SK-N-SH (cell line): ENCODE measurements at places on chromosomes 13 and 19.

DNA sequence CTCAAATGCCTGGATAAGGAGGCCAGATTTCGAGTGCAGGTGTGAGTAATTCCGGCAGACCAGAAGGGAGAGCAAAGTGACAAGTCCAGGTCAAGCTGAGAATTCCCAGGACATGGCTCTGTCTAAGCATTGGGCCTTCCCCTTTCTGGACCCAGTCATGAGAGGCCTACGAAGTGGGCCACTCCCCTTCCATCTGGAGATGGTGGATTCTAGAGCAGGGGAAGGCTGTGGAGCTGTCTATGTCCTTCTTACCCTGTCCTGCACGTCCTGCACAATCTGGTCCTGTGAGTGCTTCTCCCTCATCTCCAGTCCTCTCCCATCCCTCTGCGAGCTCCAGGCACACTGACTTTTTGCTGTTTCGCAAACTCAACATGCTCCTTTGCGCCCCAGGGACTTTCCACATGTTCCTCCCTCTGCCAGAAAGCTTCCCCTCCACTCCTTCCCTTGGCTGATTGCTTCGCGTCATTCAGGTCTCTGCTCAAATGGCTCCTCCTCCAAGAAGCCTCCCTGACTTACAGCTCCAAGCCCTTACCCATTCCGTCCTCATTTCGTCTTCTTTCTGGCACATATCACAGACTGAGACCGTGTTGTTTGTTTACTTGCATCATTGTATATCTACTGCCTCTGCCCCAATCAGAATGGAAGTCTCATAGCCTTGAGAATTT, 193.2 kb downstream of the URI1 start:
- DNase-seq, result no peak

- DNase-seq, result peak; percentile 36
Observed at GRCh38 chr19:1765232-1765903, 12.1 kb downstream of the ONECUT3 start.

GRCh38 chr13:80359778-80360452, 19.0 kb upstream of the SPRY2 start:
- DNase-seq, result no peak

DNA sequence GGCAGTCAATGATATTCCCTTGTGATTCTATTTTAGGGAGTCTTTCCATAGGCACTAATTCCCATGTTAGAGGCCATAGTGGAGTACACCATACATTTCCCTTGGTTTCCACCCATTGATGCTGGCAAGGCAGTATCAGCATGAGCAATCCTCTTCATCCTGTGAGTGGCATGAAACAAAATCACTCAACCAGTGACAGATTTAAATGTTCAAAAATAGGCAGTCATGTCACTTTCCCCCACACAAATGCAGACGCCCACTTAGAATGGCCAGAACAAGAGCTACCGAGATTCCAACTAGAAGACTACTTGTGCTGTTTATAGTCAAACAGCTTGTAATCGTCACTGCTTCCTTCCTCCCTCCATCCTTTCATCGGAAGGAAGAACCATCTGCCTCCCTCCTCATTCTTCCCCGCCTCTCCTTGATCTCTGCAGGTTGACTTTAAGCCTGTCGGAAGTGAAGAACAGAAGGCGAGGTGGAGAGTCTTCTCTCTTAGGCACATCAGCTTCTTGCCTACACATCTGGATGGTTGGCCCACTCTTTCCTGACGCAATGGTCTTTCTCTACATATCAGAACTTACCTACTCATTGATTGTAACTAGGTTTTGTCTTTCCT, 22.6 kb downstream of the RASL11A start:
- no peak for DNase-seq

DNA sequence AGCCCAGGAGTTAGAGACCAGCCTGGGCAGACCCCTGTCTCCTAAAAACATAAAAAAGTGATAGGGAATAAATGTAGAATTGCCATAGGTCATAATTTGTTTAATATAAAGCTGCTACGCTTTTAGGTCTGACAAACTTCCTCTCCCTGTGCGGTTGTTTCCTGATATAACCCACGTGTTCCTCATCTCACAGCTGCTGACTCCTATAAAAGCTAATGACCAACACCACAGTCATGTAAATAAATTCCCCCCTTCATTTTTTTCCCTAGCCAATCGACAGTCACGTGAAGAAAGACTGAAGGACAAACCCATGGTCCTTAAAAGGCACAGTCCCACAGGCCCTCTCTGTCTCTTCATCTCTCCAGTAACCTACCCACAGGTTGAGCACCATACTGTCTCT, 27.5 kb downstream of the ZNF266 start:
- no peak for DNase-seq

GRCh38 chr19:4014541-4015491, 7.3 kb downstream of the PIAS4 start:
- DNase-seq, result peak; percentile 70

GRCh38 chr19:39969681-39970424, 1.1 kb upstream of the PSMC4 start:
- no peak for DNase-seq

- peak; percentile 53 for DNase-seq
Observed at GRCh38 chr19:50492303-50493052, 15.8 kb upstream of the GARIN5A start.

GRCh38 chr13:43298816-43299215, 275.4 kb downstream of the DNAJC15 start:
- DNase-seq, result no peak

DNA sequence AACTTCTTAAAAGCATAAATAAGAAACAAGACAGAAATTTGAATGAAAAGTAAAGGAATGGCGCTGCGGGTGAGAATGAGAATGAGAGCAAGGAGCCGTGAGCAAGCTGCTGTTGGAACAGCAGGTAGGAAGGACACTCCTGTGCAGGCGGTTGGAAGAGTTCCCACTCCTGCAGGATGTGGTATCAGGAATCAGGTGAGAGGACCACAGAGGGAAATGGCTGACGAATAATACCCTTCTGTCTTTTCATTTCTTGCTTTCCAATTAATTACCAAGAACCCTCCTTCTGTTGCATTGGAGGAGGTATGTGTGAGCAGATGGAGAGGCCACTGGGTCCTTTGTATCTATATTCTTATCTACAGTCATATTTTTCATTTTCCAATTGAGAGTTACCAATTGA, 1504.2 kb downstream of the EFNB2 start:
- DNase-seq, result no peak

GRCh38 chr13:107563099-107563925, 652.0 kb downstream of the LIG4 start:
- peak; percentile 25 for DNase-seq

DNA sequence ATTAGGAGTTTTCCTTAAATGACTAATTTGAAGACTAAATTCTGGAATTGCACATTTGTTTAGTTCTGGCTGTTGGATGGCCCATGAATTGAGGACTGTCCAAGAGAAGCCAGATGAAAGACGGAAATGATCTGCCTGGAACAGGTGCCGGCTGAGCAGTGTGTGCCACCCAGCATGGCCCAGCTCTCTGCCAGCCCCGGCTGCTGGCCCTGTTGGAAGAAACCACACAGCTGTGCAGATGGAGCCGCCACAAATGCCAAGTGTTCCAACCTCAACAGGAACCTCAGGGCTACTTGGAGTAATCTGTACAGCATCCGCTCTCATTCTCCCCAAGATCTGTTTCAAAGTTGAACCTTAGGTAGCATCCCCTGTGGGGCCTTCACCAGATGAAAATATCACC, 67.0 kb upstream of the STARD13 start:
- DNase-seq, result no peak

DNA sequence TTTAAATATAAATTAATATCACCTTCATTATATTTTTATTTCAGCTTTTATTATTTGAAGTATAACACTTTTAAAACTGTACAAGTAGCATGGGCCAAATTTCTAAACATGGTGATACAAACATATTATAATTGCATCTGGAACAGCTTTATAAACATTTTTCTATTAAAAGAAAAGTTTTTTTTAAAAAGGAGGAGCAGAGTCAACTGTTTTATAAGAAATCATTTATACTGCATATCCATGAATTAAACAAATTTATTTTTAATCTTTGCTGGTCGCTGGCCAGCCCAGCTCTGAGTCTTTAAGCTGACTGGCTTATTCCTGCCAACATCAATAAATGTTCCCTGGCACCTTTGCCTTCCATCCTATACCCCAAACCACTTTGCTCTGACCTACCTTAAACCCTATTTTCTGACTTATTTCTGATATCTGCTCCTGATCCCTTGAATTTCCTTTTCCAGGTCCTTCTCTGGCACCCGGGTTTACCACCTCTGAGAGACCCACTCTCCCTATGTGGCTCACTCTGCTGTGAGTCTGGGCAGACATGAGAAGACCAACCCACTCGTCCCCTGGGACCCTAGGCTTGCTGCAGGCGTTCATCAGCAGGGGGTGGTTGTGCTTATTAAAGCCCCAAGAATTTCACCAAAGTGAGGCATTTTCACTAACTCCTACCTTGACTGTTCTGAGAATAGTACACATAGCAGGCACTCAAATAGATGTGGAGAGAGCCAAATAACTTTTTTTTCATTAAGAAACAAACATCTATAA, 220.3 kb downstream of the KLF12 start:
- DNase-seq, result no peak

GRCh38 chr19:23203841-23204344, 46.3 kb downstream of the ZNF724 start:
- no peak for DNase-seq

DNA sequence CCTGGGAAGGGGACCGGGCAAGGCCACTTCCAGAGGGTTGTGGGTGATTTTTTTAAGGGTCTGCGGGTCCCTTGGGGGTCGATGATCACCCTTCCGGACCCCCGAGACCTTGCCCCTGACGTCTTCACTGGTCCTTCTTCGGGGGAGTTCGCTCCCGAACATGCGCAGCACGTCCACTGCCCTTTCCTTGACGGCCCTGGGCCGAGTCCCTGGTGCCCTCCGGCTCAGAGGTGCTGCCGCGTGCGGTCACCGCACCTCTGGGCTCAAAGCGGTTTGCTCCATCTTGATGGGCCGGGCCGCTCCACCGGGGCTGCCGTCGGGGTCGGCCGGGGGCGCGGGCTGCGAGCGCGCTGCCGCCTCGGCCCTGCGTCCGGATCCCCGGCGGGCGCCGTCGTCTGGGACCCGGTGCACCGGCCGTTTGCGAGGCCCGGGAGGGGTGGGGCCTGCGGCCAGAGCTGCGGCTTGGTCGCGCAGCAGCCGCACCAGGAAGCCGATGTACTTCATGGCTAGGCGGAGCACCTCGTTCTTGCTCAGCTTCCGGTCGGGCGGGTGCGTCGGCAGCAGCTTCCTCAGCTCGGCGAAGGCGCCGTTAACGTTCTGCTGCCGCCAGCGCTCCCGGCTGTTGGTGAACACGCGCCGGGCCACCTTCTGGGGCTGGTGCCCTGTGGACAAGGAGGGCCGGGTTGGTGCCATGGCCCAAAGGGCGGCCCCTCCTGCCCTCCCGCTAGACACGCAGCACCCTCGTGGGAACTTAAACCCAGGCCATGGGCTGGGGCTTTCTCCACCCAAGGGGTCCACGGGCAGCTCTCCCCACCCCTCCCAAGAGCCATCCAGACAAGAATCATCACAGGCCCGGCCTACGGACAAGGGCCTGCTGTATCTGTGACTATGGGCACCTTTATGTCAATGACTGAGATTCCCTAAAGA, 3.3 kb downstream of the LYL1 start:
- no peak for DNase-seq

DNA sequence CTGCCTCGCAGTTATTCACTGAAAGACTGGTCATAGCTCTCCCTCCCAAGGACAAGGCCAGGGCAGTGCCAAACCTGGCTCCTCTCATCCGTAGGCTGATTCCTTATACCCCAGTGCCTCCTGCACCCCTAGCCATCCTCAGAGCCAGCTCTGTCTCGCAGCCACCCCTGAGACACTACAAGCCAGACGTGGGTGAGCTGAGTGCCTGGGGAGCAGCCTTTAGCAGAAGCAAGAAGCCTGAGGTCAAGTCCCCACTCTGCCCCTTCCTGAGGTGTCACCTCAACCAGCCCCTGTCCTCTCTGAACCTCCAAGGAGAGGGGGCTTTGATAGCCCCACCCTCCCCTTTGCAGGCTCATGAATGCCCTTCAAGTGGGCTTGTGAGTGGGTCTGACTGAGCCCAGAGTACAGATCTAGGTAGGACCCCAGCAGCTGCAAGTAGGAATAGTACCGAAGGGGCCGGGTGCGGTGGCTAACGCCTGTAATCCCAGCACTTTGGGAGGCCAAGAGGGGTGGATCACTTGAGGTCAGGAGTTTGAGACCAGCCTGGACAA, 14.8 kb upstream of the AKAP8L start:
- no peak for DNase-seq

DNA sequence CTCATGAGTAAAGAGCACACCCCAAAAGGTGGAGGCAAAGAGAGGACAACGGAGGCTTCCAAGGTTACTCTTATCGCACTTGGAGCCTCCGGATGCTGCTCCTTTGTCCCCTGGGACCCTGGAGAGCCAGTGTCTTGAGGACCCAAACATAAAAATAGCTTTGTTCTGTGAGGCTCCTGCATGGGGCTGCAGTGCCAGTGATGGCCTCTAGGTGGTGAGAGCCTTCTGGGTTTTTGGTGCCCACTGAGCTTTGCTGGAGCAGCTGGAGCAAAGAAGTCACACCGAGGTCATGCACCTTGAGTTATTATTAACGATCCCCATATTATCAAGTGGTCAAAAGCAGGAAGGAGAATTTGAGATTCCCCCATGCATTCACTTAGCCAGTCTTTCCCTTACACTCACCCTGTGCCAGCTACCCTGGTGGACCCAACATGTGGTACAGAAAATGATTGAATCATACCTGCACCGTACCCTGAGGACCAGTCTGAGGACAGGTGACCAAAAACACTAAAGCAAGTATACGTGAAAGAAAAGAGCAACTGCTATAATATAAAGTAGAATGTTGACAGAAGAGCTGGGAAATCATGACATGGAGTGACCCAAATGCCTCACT, 41.5 kb downstream of the ZNF682 start:
- peak; percentile 47 for DNase-seq

DNA sequence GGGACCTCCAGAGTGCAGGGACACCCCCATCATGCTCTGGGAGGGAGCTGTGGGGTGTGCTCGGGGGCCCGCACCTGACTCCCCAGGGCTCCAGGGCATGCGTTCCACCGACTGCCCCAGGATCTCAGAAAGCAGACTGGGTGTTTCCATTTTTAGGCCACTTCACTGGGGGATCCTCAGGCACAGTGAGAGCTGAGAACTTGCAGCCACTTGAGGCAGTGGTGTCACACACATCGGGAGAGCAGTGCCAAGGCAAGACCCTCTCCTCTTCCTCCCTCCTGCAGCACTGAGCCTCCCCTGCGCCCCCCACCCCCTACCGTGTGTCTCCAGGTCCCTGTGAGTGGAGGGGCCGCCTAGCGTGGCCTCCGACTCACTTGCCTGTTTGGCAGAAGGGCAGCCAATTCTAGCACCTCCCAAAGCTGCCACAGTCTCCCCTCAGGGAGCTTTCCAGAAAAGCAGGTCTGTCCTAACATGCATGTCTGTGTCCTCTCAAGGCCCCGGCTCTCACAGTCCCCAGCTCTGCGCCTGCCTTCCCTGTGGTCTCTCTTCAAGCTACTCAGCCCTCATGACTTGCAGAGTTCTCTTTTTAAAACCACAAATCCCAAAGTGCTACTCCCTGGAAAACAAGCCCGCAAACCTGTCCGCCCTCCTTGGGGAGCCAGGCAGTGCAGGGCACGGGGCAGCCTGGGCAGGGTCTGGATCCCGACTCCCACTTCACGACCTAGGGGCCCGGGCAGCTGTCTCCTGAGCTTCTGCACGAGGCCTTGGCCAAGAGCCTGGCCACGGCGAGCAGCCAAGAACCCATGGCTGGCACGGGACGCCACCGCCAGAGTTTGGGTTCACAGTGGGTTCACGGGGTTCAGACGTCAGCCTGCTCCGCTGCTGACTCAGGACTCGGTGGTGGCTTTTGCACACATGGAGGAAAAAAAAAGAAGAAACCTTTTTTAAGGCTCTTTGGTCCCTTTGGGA, 94.1 kb downstream of the STK24 start:
- DNase-seq, result no peak

- DNase-seq, result no peak
Observed at GRCh38 chr13:33639626-33640080, 178.3 kb upstream of the RFC3 start.
